ENCODE measurements at places on chromosomes 16 and 17.

GRCh38 chr17:74076446-74076845 lies 127.0 kb upstream of the RPL38 start:
- DNase-seq = no peak

DNA sequence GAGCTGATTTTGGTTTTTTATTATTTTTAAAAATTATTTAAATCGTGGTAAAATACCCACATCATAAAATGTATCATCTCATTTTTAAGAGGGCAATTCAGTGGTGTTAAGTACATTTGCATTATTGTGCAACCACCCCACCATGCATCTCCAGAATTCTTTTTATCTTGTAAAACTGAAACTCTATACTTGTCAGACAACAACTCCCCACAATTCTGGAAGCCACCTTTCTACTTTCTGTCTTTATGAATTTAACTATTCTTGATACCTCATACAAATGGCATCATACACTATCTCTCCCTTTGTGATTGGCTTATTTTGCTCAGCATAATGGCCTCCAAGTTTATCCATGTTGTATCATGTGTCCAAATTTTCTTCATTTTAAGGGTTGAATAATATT lies 97.9 kb downstream of the HS3ST3B1 start:
- no peak for DNase-seq

GRCh38 chr16:12064291-12064690 lies 87.8 kb downstream of the SNX29 start:
- no peak for DNase-seq

DNA sequence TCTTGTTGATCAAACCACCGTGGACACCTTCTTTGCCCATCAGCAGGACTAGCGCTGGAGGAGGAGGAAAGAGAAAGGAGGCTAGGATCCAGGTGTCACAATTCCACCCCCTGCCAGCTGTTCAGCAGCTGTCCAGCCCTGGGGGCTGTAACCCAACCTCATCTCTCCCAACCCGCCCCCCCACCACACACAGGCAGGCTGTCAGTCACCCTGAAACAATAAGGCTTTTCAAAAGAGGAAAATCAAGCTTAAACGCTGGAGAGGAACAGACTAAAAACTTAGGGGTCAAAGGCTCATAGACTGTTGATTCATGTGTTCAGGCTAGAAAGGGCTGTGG lies 2.4 kb downstream of the PFN1 start:
- no peak for DNase-seq

- DNase-seq = no peak
Observed at GRCh38 chr17:51601622-51602261, 341.4 kb downstream of the UTP18 start.

- DNase-seq = no peak
Observed at GRCh38 chr16:88525663-88525990, 44.6 kb upstream of the ZC3H18 start.

- DNase-seq = no peak
Observed at GRCh38 chr17:27976331-27976730, 66.1 kb upstream of the NLK start.

- DNase-seq = no peak
Observed at GRCh38 chr17:27810902-27811557, 10.7 kb upstream of the NOS2 start.

GRCh38 chr16:424623-425081 lies 797 bp upstream of the RAB11FIP3 start:
- DNase-seq = no peak

DNA sequence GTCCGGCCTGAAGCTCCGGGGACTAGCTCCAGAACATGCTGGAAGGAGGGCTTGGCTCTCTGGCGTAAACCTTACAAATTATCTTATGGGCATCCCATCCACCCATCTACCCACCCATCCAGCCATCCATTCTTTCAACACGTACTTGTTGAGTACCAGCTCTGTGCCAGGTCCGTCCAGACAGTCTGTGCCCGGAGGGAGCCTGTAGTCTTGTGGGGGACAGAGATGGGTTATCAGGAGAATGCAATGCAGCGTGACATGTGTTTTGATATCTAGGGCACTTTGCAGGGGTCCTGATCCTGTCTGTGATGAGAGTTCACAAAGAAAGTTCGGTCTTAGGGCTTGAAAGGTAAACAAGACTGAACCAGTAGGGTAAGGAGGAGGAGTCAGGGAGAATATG lies 4.1 kb upstream of the SLC13A2 start:
- DNase-seq = no peak

DNA sequence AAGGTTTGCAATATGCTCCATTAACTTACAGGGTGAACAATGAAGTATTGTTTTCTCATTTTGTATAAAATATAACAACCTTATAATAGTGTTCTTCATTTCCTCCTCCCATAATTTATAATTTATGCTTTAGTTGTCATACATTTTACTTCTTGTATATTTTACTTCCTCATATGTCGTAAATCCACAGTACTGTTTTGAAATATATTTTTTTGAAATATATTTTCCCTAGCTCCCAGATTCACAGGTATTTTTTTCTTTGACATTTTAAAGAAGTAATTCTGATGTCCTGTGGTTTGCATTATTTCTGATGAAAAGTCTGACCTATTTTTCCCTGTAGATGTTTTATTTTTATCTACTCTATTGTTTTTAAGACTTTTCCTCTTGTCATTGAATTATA lies 52.7 kb downstream of the VMP1 start:
- DNase-seq = no peak

DNA sequence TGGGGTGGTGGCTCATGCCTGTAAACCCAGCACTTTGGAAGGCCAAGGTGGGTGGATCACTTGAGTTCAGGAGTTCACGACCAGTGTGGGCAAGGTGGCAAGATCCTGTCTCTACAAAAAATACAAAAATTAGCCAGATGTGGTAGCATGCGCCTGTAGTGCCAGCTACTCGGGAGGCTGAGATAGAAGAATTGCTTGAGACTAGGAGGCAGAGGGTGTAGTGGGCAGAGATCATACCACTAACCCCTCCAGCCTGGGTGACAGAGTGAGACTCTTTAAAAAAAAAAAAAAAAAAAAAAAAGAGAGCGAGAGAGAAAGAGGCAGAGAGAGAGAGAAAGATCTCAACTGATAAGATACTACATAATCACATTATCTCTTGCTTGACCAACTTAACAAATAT lies 45.9 kb downstream of the KANSL1 start:
- no peak for DNase-seq

DNA sequence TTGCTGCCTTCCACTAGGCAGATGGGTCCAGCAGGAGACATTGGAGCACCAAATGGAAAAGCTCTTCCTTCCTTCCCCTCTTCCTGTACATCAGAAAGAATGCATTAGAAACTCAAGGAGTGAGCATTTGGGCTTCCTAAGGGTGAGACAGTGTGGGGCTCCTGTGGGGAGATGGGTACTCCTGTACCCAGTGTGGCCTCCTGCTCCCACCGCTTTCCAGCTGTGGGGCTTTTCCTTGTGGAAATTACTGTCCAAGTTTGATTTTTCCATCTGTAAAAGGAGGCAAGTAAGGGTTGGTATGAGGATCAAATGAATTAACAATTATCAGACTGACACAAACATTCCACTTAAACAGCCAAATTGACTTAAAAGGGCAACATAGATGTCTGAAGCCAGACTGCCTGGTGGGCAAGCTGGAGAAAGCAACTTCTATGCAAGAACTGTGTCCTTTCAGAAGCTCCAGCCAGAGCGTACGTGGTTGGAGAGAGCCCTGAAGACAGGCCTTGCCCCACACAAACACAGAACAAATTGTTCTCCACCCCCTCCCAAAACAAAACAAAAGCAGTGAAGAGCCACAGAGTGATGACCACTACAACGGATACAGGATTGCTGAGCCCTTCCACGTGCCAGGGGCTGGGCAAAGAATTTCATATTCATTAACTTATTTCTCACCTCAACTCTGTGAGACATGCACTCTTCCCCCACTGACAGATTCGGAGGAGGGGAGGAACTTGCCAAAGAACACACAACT lies 23.1 kb upstream of the ALDH3A1 start:
- no peak for DNase-seq

Measured in activated T-helper 9 cell treated with anti-CD3 and anti-CD28 coated beads, Interleukin-2, amount 50 U/mL, for 16 hours (primary cell).